ENCODE measurements at places on chromosomes 1 and 21.
A peak's percentile ranks its signal among the peaks of the same experiment; 100 is the strongest.

DNA sequence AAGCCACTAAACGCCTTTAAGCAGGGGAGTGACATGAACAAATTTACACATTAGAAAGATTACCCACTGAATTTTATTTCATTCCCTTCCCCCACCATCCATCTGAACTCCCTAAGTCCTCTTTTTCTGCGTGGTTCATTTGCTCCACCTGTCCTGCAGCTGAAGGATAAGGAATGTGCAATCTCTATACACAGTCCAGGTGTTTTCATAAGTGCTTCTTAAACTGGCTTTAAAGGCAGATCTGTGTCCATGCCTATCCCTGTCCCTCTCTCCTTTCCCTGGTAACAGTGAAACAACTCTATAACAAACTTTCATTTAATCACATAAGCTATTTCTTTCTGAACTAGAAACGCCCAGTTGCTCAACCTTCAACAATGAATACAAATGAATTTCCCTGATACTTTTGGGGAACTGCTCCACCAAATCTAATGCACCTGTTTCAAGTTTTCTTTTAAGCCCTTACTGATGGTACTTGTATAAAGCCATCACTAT is 8.4 kb downstream of the GSTM3 start:
- no peak for DNase-seq

- peak; percentile 60 for DNase-seq
These were observed 20.7 kb downstream of the MIS18A start for GRCh38 chr21:32257962-32258785.

DNA sequence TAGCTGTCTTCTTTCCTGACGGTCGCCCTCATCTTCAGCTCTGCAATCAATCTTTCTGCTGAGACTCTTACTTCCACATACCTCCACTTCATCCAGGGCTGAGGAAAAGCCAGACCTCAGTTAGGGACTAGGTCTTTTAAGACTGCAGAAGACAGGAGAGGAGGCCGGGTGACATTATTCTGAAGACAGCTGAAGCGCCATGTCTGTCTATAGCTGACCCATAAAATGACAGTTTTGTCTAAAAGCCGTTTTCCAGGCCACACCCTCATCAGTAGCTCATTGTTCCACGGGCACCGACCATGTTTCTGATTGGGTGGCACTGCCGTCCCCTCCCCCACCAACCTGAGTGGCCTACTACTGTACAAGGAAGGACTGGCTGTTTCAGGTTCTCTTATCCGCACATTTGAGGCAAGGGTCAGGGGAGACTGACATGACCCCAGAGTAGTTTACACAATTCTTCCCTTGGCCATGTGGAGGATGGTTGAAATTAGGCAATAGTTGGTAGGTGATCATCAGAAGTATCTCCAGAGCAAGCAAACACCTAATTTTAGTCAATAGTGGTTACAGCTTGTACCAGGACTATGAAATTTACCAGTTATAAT is at the start of gene ADCY10:
ADCY10 (minus strand) TSS at position 240 of the 602 bp plus-strand sequence. CDS start 8,994 bp downstream, outside the sequence.
- no peak for DNase-seq

DNA sequence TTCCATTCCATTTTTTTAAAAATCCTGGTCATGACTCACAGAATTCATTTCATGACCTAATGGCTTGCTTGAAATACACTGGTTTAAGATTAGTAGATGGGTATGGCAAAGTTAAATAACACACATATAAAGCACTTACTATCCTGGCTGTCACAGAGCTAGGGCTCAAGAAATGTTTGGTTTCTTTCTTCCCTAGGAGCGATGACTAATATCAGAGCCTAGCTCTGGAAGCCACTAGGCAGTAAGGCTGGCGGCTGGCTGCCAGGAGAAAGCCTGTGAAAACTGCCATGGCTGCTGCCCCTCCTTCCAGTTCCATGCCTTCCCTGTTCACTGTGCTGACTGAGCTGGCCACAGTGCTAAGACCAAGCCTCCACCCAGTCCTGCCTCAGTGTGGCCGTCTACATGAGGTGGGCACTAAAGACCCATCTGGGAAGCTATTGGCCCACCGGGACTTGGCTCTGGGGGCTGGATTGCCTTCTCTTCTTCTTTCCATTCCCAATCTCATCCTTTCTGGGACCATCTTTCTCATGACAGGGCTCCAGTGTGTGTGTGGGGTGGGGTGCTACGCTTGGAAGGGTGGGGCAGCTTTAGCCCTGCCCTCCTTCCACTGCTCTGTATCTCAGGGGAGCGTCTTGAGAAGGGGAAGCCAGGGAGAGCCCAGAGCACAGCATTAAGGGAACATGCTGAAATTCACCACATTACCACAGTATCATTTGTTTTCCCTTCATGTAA is 10.8 kb upstream of the ASCL5 start:
- DNase-seq = no peak

- DNase-seq = no peak
These were observed 126.6 kb upstream of the CAMK1G start for GRCh38 chr1:209456878-209457277.

DNA sequence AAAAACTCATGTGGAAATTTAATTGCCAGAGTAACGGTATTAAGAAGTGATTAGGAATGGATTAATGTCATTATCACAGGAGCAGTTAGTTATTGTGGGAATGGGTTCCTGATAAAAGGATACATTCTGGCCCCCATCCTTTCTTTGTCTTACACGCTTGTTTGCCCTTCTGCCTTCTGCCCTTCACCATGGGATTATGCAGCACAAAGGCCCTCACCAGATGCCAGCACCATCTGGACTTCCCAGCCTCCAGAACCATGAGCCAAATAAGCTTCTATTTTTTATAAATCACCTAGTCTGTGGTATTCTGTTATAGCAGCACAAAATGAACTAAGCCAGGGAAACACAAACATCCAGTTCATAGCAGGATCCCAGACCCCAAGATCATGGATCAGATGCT is 33.9 kb upstream of the POU2F1 start:
- no peak for DNase-seq

DNA sequence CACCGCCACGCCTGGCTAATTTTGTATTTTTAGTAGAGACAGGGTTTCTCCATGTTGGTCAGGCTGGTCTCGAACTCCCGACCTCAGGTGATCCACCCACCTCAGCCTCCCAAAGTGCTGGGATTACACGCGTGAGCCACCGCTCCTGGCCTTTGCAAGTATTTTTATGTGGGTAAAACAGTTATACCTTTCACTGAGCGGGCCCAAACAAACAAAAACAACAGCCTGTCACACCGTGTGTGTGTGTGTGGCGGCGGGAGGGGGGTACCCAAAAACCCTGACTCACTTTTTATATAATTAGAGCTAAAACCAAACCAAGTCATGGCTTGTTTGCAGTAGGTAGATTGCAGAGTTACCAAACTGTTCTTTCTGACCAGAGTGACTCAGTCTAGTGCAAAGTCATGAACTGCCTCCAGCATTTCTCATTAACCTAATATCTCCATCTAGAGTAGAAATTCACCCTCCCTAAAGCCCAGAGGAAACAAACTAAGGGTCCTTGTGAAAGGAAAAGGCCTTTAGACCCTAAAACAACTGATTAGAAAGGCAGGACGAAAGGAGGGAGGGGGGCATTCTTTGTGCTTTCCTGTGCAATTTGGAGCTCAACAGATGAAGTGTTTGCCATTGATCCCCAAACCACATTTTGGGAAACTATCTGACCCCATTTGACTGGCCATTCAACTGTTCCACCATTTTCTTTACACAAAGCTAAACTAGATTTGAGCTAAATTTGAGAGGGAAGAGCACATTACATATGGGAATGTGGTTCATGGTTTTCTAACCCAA is 181.0 kb downstream of the DHRS3 start:
- no peak for DNase-seq

GRCh38 chr1:176847052-176847451 is 317.5 kb downstream of the ASTN1 start:
- no peak for DNase-seq

- DNase-seq = no peak
These were observed 6.2 kb downstream of the AKIRIN1 start for GRCh38 chr1:38997034-38997900.

DNA sequence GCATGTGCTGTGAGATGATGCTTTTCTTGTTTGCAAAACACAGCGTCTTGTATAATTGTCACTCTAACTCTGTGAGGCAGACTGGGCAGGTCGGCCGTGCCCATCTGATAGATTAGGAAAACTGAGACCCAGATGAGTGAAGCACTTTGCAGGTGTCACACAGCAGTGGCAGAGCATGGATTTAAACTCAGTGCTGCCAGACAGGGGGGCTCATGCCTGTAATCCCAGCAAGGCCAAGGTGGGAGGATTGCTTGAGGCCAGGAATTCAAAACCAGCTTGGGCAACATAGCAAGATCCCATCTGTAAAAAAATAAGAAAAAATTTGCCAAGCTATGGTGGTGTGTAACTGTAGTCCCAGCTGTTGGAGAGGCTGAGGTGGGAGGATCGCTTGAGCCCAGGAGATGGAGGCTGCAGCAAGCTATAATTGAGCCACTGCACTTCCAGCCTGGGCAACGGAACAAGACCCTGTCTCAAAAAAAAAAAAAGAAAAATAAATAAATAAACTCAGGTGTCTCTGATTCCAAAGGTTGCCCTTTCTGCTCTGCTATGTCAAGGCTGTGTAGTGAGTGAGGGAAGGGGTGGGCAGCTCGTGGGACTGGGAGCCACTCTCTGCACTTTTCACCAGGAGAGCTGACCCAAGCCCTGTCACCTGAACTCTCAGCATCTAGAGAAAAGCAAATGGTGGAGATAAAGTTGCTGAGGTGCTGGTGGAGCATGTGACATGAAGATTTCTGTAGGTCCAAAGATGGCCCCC is 32.9 kb upstream of the NPPB start:
- DNase-seq = no peak

DNA sequence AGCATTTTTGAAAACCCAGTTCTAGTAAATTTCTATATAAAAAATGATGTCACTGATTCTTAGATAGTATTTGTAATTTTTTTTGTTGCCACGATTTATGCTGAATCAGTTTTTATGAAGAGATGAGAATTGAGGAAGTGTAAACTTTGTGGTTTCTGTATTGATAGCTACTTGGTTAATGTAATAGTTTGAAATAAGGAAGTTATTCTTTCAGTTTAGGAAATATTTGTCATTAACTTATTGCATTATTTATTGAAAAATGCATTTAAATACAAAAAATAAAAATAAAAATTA is 97.8 kb downstream of the ZFYVE9 start:
- DNase-seq = no peak

- no peak for DNase-seq
These were observed 62.4 kb downstream of the CD247 start for GRCh38 chr1:167455786-167456446.

- DNase-seq = no peak
These were observed 2.4 kb downstream of the TFAP2E start for GRCh38 chr1:35575416-35575958.

DNA sequence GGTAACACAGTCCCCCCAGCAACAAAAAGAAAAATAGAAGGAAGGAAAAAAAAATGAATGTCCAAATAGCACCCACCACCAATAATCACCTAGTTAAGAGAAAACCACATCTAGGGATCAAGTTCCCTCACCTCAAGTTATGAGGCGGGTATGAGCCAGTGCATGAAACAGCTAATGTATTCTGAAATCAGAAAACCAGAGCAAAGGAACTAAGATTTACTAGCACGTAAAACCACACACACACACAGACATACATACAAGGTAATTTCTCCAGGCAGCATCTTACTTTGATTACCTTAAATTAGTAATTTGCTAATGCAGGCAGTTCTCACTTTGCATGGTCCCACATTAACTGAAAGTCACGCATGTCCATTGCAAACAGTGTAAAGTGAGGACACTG is 109.8 kb downstream of the HLCS start:
- no peak for DNase-seq

GRCh38 chr1:39866767-39867166 is 16.5 kb downstream of the TRIT1 start:
- no peak for DNase-seq

GRCh38 chr1:107835151-107835670 is 129.8 kb downstream of the VAV3 start:
- DNase-seq = no peak

DNA sequence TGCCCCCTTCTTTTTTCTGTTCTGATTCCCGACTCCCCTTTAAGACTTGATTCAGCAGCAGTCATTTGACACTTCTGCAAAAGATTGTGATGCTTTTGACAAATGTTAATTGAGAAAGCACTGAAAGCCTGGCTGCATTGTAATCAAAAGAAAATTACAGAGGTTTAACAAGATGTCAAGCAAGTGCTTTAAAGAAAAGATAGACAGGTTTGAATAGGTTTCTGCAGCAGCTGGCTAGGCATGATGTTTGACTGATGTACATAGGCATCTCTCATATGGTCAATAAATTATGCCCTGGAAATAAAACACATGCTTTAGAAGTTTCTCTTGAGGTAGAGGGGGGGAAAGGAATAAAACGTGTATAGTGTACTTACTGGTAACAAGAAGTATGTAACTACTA is 147.8 kb downstream of the ADGRL2 start:
- DNase-seq = no peak

- DNase-seq = no peak
These were observed 511.6 kb downstream of the KIF26B start for GRCh38 chr1:245666412-245666811.

- DNase-seq = no peak
These were observed 33.2 kb upstream of the PRSS38 start for GRCh38 chr1:227782226-227782625.

GRCh38 chr1:60942896-60943638 is 139.3 kb upstream of the NFIA start:
- DNase-seq = no peak

GRCh38 chr1:79902418-79902817 is 895.9 kb upstream of the ADGRL4 start:
- no peak for DNase-seq

DNA sequence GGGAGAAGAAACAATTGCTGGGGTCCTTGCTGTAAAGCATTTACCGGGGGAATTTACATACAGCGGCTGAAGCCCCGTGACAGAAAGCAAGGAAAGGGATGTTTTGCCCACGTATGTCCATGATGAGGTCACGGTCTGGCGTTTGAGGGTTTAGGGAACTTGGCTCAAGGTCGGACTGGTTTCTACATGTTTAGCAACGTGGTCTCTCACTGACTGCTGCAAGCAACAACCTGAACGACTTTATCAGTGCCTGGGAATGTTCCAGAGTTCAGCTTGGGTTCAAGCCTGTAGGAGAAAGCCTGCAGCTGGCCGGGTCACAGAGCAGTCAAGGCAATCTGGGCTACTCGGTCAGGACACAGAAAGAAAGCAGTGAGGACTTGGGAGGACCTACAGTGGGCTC is 323.3 kb downstream of the AJAP1 start:
- no peak for DNase-seq

- peak; percentile 82 for DNase-seq
These were observed 251.2 kb downstream of the DSCAM start for GRCh38 chr21:40595806-40596205.

- no peak for DNase-seq
These were observed 103.9 kb upstream of the CCDC190 start for GRCh38 chr1:162964901-162965300.

DNA sequence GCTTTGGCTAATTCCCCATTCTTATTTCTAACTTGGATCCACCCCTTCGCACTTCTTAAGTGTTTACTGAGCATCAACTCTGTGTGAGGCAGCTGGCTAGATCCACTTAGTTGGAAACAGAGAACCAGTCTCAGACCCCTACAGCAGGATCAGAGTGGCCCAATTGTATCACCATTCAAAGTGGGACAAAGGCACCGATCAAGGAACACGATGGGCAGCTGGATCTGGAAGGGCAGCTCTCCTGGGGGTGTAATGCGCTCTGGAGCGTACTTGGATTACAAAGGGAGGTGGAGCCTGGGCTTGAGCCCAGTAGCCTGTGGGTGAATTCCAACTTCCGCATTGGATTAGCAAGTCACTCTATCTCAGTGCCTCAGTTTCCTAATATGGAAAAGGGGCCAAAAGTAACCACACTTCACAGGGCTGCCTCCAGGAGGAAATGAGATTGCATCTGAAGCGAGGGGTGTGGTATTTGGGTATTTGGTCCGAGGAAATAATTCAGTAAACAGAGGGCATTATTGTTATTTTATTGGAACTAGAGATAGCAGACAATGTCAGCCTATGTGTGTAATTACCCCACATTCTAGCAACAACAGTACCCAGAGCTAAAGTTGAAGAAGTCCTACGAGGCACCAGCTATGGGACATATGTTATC is 11.9 kb downstream of the ECE1 start:
- no peak for DNase-seq

Measured in HL-60 (cell line).